ENCODE measurements at places on chromosomes 1 and 21.

- no peak for DNase-seq
Measured at GRCh38 chr1:202038688-202039346, 28.4 kb downstream of the ELF3 start.

DNA sequence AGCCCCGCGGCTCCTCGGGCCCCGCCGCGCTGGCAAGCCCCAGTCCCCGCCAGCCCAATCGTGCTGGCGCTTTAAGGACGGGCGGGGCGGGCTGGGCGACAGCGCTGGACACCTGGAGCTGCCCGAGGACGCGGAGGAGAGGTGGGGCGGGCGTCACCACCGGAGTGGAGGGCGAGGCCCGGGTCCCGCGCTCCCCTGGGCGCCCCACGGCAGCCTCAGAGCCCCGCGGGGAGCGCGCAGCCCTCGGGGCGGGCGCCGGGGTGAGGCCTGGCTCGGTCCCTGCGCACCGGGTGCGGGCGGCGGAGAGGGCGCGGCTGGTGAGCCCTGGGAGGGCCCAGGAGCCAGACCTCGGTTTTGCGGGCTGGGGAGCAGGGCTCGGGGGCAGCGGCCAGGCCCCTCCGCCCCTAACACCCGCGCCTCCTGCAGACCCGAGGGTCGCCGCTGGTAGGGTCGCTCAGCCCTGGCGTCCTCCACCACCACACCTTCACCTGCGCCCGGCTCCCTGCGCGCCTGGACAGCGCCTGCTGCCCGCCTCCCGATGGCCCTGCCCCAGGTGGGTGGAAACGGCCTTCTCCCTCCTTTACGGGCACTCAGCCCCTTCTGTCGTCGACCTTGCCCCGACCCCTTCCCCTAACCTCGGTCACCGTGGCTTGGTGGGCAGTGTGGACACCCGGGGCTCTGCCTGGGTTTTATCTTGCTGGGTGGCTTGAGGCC is at the start of gene TMEM61:
Gene TMEM61 (plus strand): TSS at position 101 of the 714 bp plus-strand sequence. CDS start 438 bp downstream, at position 539.
- no peak for DNase-seq

GRCh38 chr21:36647279-36648093 is 51.4 kb upstream of the SIM2 start:
- no peak for DNase-seq

- no peak for DNase-seq
Measured at GRCh38 chr1:11335417-11336056, 62.5 kb downstream of the UBIAD1 start.

DNA sequence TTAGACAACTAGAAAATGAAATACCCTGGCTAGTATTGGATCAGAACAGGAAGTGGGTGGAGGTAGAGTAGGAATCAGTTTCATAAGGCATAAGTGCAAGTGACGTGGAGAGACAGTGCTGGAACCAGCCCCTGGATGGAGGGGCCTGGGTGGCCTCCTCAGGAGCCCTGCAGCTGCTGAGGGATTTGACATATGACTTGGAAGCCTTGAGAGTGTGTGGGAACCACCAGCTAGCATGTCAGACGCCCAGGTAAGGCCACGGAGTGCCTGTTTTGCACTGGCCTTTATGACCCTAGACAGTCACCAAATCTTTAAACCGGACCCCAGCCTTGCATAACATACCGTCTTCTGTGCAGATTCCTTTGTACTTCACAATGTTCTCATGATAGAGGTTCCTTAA is 94.4 kb downstream of the RAVER2 start:
- no peak for DNase-seq

DNA sequence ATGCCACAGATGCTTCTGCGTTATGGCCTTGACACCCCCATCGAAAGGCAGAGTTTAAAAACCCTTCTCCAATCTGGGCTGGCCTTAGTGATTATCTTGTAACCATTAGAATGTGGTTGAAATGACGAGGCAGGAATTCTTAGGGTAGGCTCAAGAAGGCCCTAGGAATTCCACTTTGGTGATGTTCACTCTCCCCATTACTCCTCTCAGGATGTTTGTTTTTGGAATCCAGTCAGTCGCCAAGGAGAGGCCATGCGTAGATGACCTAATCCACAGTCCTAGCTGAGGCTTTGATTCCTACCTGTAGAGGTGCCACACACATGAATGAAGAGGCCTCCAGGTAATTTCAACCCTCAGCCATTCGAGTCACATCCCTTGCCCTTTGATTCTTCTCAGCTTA is 318.2 kb downstream of the NEGR1 start:
- no peak for DNase-seq

- no peak for DNase-seq
Measured at GRCh38 chr1:183226963-183227362, 40.9 kb downstream of the LAMC2 start.

DNA sequence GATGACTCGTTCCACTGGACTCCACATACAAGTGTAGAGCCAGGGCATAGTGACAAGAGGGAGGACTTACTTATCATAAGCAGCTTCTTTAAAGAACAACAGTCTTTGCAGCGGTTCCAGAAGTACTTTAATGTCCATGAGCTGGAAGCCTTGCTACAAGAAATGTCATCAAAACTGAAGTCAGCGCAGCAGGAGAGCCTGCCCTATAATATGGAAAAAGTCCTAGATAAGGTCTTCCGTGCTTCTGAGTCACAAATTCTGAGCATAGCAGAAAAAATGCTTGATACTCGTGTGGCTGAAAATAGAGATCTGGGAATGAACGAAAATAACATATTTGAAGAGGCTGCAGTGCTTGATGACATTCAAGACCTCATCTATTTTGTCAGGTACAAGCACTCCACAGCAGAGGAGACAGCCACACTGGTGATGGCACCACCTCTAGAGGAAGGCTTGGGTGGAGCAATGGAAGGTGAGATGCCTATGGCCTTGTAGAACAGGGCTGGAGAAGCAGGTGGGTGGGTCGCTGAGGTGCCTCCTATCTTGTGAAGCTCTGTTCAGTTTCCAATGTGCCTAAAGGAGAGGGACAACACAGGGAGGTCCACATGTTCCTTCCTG is 12.1 kb downstream of the MIA3 start:
- no peak for DNase-seq

DNA sequence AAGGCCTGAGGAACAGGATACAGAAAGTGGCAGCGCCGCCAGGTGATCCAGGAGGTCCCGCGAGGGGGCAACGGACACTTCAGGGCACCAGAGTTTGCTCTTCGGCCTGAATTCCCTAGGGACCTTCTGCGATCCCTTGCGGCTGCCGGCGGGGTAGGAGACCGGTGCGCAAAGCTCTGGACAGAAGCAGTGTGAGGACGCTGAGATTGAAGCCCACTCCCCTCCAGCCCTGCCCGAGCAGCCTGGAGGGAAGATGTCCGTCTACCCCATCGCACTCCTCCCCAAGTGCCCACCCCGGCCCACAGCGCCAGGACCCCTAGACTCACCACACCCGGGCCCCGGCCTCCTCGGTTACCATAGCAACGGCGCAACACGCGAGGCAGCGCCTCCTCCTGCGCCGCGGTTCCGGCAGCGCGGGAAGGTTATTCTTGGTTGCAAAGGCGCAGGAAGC is at the start of gene ANKRD45:
Gene ANKRD45 (minus strand): TSS at position 361 of the 451 bp plus-strand sequence. CDS start 10,433 bp downstream, outside the sequence.
- no peak for DNase-seq

GRCh38 chr1:222404710-222405109 is 143.2 kb downstream of the HHIPL2 start:
- DNase-seq: no peak

- DNase-seq: no peak
Measured at GRCh38 chr1:54126271-54126815, 26.5 kb downstream of the CDCP2 start.

- DNase-seq: no peak
Measured at GRCh38 chr1:198604975-198605374, 33.9 kb upstream of the PTPRC start.

DNA sequence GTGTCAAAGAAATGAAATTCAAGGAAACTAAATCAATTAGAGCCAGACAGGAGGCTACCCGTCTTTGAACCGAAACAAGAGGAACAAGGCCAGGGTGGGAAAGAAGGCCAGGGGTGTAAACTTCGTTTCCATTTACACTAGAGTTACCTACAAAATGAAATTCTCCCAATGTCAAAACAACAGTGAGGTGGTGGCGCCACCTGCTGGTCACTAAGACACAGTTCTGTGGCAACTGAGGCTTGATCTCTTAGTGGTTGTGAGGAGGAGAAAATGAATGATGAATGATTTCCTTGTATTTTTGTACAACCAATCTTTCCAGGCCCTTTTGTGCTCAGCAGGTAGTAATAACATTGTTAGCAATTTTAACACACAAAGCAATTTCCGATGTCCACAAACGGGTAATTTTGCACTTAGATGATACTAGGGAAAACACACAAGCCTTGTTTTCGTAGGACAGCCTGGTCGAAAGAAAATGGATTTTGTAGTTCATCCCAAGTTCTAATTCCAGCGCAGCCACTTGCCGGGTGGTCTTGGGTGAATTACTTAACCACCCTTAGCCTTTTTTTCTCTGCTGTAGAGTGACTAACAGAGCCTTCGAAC is 54.8 kb upstream of the SOD1 start:
- peak; percentile 17 for DNase-seq

DNA sequence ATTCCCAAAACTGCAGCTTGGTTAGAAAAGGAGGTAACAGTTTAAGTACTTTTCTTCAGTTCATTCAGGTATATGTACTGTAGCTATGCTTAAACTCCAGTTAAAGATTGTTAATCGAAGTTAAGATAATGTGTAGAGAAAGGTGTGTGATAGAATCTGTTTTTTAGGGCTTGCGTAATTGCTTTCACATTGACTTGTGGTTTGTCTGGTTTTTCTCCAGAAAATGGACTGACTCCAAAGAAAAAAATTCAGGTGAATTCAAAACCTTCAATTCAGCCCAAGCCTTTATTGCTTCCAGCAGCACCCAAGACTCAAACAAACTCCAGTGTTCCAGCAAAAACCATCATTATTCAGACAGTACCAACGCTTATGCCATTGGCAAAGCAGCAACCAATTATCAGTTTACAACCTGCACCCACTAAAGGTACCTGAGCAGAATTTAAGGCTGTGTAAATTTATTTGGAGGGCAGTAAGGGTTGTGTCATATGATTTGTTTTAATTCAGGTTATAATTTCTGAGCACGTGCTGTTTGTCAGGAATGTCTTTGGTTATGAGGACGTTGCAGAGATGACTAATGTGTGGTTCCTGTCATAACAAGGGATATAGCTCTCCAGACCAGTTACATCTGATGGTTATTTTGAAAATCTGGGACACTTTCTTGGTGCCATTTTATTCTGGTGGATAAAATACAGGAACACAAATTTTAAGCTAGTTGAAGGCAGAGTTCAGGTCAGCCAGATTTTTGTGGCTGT is 26.0 kb downstream of the ATF6 start:
- DNase-seq: no peak
